Stomach (tissue), 19 donors: ENCODE measurements at places on chromosomes 5 and 9. TPM values are rescaled to one million over a fixed set of nuclear protein-coding genes. Genes with fewer than 3 reads are reported as not detected.

SLC31A2 gene
- 1.2 TPM for total RNA-seq

HAVCR1 gene
- 2.0 TPM for total RNA-seq

SCGB3A2 gene
- not detected for total RNA-seq

DNA sequence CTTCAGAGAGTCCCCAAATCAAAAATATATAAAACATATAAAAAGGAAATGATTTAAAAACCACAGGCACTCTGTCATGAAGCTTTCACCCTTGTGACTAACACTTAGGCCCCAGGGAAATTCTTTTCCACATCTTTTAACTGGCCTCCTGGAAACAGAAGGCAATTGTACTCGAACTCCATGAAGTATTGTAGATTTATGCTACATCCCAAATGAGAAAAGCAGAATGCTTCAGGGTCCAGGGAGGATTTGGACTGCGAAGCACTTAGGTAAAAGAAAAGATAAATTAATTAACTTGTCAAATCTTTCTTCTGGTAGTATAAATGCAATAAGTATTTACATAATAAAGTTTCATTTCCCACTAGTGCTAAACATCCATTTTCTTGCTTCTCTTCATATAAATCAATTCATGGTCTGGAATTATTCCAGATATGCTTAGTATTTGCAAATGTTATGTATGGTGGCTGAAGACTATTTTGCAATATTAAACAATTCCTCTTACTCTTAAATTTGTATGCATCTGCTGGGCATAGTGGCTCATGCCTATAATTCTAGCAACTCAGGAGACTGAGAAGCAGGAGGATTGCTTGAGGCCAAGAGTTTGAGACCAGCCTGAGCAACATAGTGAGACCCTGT, 64.9 kb upstream of the ELL2 start:
- DNase-seq = no peak

- no peak for DNase-seq
Observed at GRCh38 chr5:74851684-74852353, 14.4 kb downstream of the FAM169A start.

GRCh38 chr9:99253772-99254431, 31.8 kb downstream of the SEC61B start:
- DNase-seq = peak; percentile 14

- DNase-seq = no peak
Observed at GRCh38 chr5:77985247-77985646, 209.1 kb upstream of the TBCA start.

DNA sequence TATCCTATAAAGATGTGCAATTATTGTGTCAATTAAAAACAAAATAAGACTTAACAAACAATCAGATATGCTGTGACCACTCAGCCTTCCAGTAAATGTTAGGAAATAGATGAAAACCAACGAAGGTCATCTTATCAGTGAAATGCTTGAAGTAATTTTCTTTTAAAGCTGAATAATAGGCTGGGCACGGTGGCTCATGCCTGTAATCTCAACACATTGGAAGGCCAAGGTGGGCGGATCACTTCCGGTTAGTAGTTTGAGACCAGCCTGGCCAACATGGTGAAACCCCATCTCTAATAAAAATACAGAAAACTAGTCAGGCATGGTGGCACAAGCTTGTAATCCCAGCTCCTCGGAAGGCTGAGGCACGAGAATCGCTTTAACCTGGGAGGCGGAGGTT, 31.2 kb downstream of the NLN start:
- no peak for DNase-seq

DNA sequence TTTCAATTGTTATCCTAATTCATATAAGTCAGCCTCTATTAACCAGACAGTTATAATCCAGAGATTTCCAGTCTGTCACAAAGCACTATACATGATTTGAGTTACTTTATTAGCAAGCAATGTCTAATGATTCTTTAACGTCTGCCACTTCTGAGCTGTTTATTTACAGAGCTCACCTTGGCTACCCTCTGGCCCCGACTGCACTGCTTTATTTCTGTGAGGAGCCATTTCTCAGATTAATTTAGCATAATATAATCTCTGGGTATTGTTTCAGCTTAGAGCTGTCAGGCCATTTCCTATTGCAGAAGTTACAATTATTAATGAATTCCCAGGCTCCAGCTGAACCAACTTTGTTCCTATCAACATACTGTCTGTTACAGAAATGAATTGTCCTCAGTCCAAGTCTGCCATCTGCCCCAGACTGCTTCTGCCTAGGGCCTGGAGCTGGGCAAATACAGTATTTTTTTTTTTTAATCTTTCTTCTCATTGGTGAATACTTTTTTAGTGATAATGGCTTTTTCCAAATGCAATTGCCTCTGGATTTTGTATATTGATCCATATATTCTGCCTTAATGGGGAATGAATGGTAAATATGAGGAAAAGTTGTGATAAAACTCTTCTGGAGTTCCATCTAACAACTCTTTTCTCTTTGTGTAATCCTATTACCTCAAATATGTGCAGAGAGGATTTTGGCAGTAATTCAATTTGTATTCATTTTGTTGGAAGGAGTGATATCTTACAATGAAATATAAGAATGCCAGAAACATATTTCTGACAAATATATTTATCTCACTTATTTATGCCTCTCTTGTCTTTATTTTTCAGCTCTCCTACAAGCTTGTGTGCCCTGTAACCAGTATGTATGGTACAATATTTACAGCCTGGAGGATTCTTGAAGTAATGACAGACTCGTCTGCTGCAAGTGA, 104.7 kb downstream of the FOCAD start:
- DNase-seq = peak; percentile 40

- peak; percentile 79 for DNase-seq
Observed at GRCh38 chr9:91589101-91589553, 165.5 kb upstream of the NFIL3 start.

DNA sequence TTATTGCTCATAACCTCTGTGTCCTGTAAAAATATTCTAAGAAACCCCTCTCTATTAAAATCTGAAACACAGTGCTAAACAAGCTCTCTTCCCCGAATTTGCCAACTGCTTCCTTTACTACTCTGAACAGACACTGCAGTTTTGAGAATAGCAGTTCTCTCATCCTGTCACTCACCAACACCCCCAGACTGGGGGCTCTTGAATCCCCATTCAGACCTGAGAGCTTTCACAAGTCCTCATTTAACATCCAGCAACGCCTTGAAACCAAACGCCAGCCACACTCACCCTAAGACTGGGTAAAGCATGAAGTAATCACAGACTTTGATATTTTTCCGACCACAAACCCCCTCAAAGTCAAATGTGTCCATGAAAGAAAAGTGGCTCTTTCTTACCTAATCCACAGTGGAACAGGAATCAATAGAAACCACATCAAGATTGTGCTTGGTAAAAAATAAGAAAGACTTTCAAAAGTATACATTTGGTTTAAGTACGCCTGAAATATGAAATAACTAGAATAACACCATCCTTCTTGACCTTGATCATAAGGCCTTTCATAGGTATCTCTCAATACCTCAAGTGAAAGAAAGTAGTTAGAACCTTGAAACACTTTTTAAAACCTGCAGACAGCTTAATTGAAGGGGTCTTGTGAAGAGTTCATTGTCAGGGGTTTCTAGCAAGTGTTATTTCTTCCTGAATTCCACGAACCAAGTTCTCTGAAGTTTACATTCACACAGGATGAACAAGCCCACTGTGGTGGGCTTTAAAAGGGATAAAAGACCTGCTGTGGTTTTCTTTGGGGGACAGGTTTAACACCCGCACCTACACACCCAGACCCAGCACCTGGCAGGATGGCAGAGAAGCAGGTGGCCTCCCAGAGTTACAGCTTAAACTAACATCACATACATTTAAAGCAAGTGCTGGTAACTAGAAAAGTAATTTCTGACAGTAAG, 412.6 kb downstream of the MLLT3 start:
- no peak for DNase-seq

DNA sequence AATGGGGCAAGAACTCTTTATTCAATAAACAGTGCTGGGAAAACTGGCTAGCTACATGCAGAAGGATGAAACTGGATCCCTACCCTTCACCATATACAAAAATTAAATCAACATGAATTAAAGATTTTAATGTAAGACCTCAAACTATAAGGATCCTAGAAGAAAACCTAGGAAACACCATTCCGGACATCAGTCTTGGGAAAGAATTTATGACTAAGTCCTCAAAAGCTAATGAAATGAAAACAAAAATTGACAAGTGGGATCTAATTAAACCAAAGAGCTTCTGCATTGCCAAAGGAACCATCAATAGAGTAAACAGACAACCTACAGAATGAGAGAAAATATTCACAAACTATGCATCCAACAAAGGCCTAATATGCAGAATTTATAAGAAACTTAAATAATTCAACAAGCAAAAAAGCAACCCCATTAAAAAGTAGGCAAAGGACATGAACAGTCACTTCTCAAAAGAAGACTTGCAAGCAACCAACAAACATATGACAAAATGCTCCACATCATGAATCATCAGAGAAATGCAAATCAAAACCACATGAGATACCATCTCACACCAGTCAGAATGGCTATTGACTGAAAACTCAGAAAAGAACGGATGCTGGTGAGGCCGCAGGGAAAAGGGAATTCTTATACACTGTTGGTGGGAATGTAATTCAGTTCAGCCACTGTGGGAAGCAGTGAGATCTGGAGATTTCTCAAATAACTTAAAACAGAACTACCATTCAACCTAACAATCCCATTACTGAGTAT, 104.3 kb upstream of the MAP3K1 start:
- no peak for DNase-seq

DNA sequence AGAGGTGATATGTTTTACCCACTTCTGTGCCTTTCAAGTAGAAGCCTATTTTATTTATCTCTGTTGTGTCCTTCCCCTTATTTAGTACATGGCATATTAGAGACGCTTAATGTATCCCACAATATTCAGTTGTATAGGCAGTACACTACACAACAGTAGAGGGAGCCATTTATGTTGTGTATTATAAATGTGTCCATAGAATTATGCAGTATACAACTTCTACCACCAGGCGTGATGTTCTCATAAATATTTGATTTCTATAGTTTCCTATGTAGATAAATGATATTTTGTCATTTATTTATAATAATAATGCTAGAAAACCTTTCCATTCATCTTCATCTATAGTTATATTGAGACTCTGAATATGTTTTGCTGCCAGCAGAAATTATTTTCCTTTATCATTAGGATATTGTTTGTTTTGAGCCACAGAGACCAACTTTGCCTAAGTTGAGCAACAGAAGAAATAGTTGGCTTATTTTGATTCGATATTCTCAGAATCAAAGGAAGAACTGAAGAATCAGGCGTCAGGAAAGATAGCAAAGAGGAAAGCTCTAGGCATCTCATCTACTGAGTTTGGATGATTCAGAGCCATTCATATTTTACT, 81.7 kb downstream of the ADAMTS19 start:
- no peak for DNase-seq

DNA sequence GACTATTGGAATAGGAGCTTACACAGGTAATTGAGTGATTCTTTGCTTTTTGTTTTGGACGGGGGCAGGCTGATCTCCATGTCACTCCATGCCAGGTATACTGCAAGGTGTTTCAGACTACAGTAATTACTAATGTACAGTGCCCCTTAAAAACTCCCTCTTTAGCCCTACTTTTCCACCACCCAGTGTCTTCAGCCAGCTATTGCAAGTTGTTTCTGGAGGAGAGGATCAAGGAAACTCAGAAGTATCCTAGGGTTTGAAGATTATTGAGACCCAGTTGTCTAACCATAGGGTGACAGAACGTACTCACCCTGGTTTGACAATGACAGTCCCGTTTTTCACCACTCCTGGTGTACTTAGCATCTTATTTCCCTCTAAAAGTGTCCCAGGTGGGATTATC, 13.4 kb downstream of the CFAP95 start:
- no peak for DNase-seq

GRCh38 chr5:135821802-135822201, 12.7 kb upstream of the SLC25A48 start:
- DNase-seq = no peak

TAF11L11 gene
- not detected for total RNA-seq

- no peak for DNase-seq
Observed at GRCh38 chr9:129416821-129417539, 203.9 kb downstream of the C9orf50 start.

DNA sequence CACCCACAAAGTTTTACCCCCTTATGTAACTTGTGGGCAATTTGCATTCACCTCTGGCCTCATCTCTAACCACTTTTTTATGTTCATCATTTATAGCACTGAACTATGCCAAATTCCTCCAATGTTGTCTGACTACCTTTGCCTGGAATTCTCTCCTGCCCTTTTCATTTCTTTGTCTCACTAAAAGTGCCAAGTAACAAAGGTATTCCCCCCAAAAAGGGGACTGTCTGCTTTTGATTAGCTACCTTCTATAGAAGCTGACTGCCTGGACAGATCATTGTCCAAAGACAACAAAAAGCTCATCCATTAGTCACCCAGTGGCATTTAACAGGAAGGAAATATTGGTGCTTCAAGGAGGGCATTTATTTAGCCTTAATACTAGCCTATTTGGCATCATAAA, 189.9 kb upstream of the VCAN start:
- no peak for DNase-seq

DNA sequence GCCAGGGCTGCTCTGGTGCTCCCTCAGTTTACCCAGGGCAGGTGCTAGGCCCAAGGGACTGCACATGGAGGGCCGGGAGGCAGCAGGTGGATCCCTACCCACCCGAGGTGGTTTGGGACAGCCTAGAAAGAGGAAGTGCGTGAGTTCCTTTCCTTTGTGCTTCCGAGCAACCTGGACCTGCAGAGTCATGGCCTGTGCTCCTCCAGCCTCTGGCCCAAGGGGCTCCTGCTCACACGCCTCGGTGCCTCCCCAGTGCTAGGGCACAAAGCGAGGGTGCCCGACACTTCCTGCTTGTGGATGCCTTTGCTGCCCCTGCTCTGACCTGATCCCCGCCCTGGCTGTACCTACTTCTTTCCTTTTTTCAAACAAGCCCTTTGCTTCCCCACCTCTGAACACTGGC, 79.3 kb downstream of the RXRA start:
- no peak for DNase-seq
